Endothelial cell (in vitro differentiated cells): ENCODE measurements at places on chromosomes 5 and 9.
A peak's percentile ranks its signal among the peaks of the same experiment; 100 is the strongest.

DNA sequence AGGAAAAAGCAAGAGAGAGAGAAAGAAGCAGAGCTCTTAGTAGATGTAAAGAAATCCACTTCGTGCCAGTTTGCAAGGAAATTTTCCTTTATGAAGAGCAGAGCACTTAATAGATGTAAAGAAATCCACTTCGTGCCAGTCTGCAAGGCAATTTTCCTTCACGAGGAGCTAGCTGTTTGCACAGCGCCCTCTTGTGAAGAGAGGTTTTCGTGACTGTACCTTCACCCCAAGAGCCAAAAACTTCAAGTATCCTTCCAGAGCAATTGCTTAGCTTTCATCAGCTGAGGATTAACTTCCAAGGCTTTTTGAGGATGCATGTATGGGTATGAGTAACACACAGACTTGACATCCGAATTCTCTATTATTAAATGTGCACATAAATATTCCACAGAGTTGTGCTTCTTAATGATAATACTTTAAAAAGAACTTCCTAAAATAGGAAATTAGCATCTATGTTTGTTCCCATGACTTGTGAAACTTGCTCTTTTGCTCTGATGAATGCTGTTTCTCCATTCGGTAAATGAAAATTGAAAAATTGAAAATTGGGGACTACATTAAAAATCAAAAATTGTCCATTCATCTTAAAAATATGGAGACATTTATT, 525.6 kb downstream of the PDE4D start:
- H3K4me3 ChIP-seq, result no peak overlapping the region
- H3K4me1 ChIP-seq, result peaks cover 9% of the 10 kb centered on the region
- no peak overlapping the region for H3K27ac ChIP-seq
- no peaks in the 10 kb centered on the region for H3K27me3 ChIP-seq
- peak; percentile 63 for DNase-seq

DNA sequence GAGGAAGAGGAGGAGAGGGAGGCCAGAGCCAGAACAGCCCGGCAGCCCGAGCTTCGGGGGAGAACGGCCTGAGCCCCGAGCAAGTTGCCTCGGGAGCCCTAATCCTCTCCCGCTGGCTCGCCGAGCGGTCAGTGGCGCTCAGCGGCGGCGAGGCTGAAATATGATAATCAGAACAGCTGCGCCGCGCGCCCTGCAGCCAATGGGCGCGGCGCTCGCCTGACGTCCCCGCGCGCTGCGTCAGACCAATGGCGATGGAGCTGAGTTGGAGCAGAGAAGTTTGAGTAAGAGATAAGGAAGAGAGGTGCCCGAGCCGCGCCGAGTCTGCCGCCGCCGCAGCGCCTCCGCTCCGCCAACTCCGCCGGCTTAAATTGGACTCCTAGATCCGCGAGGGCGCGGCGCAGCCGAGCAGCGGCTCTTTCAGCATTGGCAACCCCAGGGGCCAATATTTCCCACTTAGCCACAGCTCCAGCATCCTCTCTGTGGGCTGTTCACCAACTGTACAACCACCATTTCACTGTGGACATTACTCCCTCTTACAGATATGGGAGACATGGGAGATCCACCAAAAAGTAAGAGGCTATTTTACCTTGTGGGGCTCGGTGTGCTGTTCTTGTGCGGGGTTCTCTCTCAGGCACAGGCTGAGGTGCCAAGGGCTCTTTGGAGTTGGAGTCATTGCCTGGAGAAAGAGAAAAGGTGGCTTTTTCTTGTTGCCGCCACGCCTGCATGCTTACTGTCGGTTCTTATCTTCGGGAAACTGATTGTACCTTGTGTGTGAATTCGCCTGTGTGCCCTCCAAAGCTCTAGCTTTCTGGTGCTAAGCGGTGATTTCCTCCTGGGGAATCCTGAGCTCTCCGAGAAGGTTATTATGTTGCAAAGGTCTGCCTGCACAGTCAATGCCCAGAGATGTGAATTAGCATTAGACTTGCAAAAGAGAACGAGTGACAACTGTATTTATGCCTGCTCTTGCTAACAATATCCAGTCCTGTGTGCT, at the start of gene ISL1:
Gene ISL1 (plus strand): TSS at position 318 of the 991 bp plus-strand sequence. CDS start 224 bp downstream, at position 542.
- peak within 1 kb of the TSS; percentile 92 for H3K4me3 ChIP-seq
- H3K27me3 ChIP-seq, result peaks cover 29% of the 10 kb centered on the region
- H3K4me1 ChIP-seq, result peaks cover 57% of the 10 kb centered on the region
- H3K27ac ChIP-seq, result no peak within 1 kb of the TSS
- peak; percentile 77 for DNase-seq
- H3K36me3 ChIP-seq, result no peaks in the 10 kb centered on the region

- peaks cover 53% of the 10 kb centered on the region for H3K4me1 ChIP-seq
- peak; percentile 37 for DNase-seq
- peak overlapping the region; percentile 49 for H3K27ac ChIP-seq
- peaks cover 7% of the 10 kb centered on the region for H3K27me3 ChIP-seq
Observed at GRCh38 chr5:81852291-81853029, 101.6 kb upstream of the SSBP2 start.

- no peak overlapping the region for H3K27ac ChIP-seq
- no peaks in the 10 kb centered on the region for H3K4me1 ChIP-seq
- H3K4me3 ChIP-seq, result no peak overlapping the region
- no peak for DNase-seq
- peaks cover 11% of the 10 kb centered on the region for H3K36me3 ChIP-seq
Observed at GRCh38 chr9:92984976-92985375, 37.7 kb downstream of the FGD3 start.

DNA sequence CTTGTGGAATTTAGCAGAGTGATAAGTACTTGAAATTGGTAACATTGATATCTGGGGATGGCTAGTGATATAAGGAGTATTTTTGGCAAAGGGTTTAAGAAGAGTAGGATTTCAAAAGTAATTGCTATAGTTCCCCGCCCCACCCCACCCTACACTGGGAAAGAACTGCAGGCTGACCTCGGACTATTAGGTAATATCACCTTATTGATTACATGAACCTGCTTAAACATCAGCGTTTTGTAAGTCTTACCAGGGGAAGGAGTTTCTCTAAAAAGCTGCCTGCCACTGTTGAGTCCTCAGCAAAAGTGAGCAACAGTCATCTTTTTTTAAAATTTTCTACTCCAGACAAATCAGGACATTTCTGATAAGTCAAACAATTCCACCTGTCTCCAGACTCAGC, 337.3 kb downstream of the DTWD2 start:
- peaks cover 27% of the 10 kb centered on the region for H3K4me1 ChIP-seq
- H3K27ac ChIP-seq, result no peak overlapping the region
- H3K36me3 ChIP-seq, result no peaks in the 10 kb centered on the region
- DNase-seq, result no peak
- H3K27me3 ChIP-seq, result peaks cover 2% of the 10 kb centered on the region

DNA sequence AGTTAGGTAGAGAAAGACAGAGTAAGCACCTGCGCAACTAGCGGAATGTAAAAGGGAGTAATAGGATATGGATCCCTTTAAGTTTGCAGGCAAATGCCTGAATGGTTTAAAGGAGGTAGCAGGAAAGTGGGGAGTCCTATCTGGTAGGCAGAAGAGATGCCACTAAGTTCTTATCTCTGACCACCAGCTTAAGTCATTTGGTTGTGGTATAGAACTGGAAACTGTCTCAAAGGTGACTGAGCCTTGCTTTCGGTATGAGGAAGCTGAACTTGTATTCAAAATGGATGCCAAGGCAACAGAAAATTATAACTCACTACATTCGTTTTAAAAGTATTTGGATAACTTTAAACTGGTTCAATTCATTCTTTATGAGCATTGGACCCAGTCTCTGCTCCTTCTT, 475.6 kb downstream of the DMRTA1 start:
- no peak overlapping the region for H3K27ac ChIP-seq
- DNase-seq, result no peak
- no peak overlapping the region for H3K4me3 ChIP-seq
- H3K27me3 ChIP-seq, result peaks cover 2% of the 10 kb centered on the region
- H3K36me3 ChIP-seq, result no peaks in the 10 kb centered on the region

DNA sequence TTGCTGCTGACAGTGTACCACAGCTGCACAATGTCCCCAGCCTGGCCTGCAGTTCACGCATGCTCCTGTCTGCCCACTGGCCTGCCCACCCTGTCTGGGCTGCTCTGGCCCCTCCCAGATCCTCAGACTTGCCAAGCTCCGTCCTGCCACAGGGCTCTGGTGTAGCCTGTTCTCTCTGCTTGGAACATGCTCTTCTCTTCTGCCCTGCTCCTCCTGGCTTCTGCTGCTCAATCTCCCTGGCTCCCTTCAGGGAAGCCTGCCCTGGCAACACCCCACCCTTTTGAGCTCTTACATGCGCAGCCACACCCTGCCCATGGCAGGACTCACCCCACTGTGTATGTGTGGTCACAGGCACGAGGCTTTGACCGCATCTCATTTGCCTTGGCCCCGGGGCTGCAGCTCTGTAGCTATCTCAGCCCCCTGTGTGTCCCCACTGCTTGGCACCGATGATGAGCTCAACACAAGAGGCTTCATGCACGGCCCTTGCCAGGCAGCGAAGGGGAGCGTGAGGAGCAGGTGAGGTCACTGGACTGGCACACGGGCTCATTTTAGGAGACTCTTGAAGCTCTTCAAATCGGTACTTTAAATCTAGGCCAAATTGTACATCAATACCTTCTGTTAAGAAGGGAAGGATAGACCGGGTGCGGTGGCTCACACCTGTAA, 20.4 kb upstream of the BRD3 start:
- H3K27ac ChIP-seq, result no peak overlapping the region
- no peaks in the 10 kb centered on the region for H3K27me3 ChIP-seq
- peaks cover 2% of the 10 kb centered on the region for H3K4me1 ChIP-seq

- H3K27me3 ChIP-seq, result peaks cover 2% of the 10 kb centered on the region
- H3K4me3 ChIP-seq, result no peak overlapping the region
- peaks cover 9% of the 10 kb centered on the region for H3K4me1 ChIP-seq
- H3K27ac ChIP-seq, result no peak overlapping the region
- no peak for DNase-seq
Observed at GRCh38 chr5:68344447-68345111, 129.0 kb downstream of the PIK3R1 start.

- DNase-seq, result no peak
- peaks cover 29% of the 10 kb centered on the region for H3K4me1 ChIP-seq
- H3K36me3 ChIP-seq, result no peaks in the 10 kb centered on the region
Observed at GRCh38 chr9:81391457-81391825, 297.9 kb downstream of the TLE1 start.

DNA sequence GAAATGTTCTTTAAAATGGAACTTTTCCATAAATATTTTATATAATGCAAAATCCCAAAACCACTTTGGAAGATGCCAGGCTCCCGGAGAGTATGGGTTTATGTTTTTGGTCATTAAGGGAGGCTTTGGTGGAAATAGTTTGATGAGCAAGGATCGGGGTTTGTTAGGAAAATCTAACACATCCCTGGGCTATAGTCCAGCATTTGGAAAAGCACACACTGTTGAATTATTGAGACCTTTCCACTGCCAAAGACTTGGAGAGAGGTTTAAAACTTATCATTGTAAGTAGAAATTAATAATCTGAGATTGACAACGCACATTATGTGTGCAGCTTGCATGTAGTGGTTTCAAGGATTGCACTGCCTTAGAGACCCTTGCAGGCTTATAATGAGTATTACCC, 156.3 kb downstream of the PARP8 start:
- H3K4me3 ChIP-seq, result no peak overlapping the region
- no peaks in the 10 kb centered on the region for H3K36me3 ChIP-seq
- DNase-seq, result no peak
- peaks cover 11% of the 10 kb centered on the region for H3K4me1 ChIP-seq
- no peak overlapping the region for H3K27ac ChIP-seq

- no peak overlapping the region for H3K27ac ChIP-seq
- H3K36me3 ChIP-seq, result no peaks in the 10 kb centered on the region
- no peak for DNase-seq
- no peak overlapping the region for H3K4me3 ChIP-seq
Observed at GRCh38 chr9:121889990-121890563, 203.0 kb downstream of the TTLL11 start.

DNA sequence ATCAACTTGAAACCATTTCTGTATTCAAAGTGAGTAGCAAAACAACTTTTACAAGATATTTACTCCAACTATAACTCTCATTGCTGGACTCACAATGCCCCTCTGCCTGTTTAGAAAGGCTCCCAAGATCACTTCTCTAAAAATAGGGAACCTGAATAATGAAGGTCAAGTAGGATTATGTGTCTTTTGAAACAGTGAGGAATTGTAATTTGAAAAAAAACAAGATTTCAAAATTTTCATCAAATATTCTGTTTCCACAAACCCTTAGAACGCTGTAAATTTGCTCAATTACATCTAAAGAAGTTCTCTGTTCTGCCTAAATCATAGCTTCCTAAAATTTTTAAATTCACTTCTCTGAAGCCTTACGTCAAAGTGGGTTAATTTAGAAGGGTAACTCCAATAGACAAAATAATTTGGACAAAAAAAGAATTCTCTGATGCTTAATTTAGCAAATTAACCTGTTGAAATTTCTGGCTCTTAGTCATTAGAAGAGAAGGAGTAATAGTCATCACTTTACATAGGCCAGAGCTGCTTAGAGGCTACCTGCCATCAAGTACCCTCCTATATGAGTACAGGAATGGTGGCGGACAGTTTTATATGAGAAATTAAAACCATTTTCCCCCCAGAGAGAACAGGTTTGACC, 4.0 kb downstream of the ELL2 start:
- H3K27ac ChIP-seq, result no peak overlapping the region
- peaks cover 8% of the 10 kb centered on the region for H3K36me3 ChIP-seq
- H3K4me3 ChIP-seq, result no peak overlapping the region

- H3K4me1 ChIP-seq, result no peaks in the 10 kb centered on the region
- no peak overlapping the region for H3K4me3 ChIP-seq
- H3K27me3 ChIP-seq, result no peaks in the 10 kb centered on the region
- H3K27ac ChIP-seq, result no peak overlapping the region
Observed at GRCh38 chr9:133327834-133328484, 8.0 kb downstream of the SURF6 start.

DNA sequence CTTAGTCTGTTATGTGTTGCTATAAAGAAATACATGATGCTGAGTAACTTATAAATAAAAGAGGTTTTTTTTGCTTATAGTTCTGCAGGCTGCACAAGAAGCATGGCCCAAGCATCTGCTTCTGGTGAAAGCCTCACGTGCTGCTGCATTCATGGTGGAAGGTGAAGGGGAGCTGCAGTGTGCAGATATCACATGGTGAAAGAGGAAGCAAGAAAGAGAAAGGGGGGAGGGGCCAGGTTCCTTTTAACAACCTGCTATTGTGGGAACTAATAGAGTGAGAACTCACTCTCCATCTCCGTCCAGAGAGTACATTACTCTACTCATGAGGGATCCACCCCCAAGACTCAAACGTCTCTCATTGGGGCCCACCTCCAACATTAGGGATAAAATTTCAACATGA, 12.5 kb upstream of the PARP8 start:
- no peaks in the 10 kb centered on the region for H3K4me1 ChIP-seq
- H3K27me3 ChIP-seq, result peaks cover 3% of the 10 kb centered on the region
- H3K4me3 ChIP-seq, result no peak overlapping the region
- DNase-seq, result no peak
- H3K36me3 ChIP-seq, result no peaks in the 10 kb centered on the region
- H3K27ac ChIP-seq, result no peak overlapping the region
